ENCODE measurements at places on chromosomes 3 and 15.

DNA sequence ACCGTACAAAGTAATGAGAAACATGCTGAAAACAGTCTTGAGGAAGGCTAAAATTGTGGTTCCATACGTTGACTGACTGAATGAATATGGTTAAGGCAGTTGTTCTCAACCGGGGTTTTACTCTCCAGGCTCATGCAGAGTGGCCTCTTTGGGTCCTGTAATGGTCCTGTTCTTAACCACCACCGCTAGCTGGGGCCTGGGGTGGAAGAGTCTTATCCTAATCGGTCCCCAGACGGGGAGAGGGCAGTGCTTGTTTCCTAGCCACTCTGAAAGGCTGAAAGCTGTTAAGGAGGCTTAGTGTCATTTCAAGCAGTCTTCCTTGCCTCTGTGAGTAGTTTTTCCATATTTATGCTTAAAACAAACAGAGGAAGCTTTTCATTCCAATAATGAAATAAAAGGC is 32.0 kb downstream of the SELENOT start:
- no peak for DNase-seq

GRCh38 chr3:22886439-22887068 is 316.6 kb upstream of the UBE2E2 start:
- no peak for DNase-seq

- peak; percentile 62 for DNase-seq
These were observed 3.2 kb upstream of the SIN3A start for GRCh38 chr15:75454471-75455378.

GRCh38 chr3:125052624-125053303 is 3.0 kb downstream of the HEG1 start:
- DNase-seq = no peak

GRCh38 chr3:36317915-36318314 is 62.4 kb upstream of the STAC start:
- no peak for DNase-seq

GRCh38 chr15:85353516-85353915 is 26.9 kb upstream of the AKAP13 start:
- no peak for DNase-seq

GRCh38 chr15:49984436-49984835 is 134.6 kb downstream of the ATP8B4 start:
- DNase-seq = no peak

GRCh38 chr3:41581700-41582099 is 380.2 kb downstream of the ULK4 start:
- no peak for DNase-seq

GRCh38 chr3:114404590-114404989 is 110.8 kb downstream of the TIGIT start:
- no peak for DNase-seq
